ENCODE measurements at places on chromosomes 4 and X.

DNA sequence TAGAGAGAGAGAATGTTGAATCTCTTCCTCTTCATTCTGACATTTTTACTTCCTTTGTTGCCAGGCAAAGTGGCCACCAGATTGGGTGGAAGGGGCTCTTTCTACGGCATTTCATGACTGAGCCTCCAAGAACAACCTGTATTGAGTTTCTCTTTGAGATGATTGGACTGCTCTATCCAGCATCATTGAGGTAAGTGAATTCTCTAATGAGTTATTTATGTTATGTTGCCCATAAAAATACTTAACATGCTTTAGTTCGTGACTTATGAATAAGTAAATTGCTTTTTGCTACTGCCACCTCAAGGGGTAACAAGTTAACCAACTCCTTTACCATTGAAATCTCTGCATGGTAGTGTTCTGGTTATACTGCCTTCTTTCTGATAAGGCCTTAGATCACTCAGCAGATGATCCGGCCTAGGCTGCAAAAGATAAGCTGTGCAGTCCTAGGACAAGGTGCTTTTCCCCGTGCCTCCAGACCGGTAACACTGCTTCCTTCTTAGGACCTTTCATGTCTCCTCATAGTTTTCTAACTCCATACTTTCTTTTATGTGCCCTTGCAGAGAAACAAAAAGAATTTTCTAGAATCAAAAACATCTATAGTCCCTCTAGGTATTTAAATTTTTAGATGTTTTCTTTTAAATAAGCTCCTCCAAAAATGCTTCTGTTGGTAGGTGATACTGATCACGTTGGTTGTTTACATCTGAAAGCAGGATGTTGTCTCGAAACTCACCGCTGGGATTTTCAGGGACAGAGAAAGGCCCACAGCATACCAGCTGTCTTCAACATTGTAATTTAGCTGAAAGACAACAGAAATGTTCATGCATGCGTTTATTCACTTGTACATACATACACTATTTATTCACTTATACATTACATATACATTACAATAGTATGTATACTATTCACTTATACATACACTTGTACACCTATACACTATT lies 157.1 kb upstream of the RBPJ start:
- no peak for DNase-seq

GRCh38 chrX:44228621-44229020 lies 114.9 kb downstream of the EFHC2 start:
- no peak for DNase-seq

GRCh38 chrX:17919896-17920446 lies 58.9 kb upstream of the RAI2 start:
- DNase-seq: no peak

DNA sequence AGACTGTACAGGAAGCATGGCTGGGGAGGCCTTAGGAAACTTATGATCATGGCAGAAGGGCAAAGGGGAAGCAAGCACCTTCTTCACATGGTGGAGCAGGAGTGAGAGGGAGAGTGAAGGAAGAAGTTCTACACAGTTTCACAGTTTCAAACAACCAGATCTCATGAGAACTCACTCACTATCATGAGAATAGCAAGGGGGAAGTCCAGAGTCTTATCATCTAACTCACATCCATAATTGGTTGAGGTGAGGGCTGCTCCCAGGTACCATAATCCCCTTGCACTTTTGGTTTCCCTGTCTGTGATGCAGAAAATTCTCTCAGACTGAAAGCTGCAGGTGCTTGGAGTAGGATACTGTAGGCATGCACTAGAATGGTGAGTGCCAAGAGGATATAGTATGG lies 233.8 kb upstream of the CPEB2 start:
- DNase-seq: no peak

DNA sequence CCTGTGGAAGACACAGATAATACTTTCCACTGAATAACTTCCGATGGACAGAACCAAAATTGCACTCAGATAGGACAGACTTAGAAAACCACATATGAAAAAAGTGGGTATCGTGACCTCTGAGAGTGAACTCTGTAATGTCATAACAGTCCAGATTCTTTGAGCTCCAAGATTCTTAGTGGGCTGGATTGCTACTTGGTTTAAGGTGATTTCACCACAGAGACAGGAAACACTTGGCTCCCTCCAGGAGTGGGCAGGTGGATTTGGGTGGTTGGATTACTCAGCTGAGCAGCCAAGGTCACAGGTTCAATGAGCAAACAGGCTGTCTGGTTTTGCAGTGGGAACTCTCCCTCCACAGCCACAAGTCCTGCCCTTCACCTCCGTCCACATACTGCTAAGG lies 126.0 kb downstream of the AFAP1 start:
- no peak for DNase-seq

- no peak for DNase-seq
Measured at GRCh38 chrX:264634-265455, 16.3 kb upstream of the PLCXD1 start.
